Transverse colon (tissue), 4 donors: ENCODE measurements at places on chromosomes 1 and 21.

GRCh38 chr1:79128722-79129121 is 122.2 kb upstream of the ADGRL4 start:
- DNase-seq = no peak

DNA sequence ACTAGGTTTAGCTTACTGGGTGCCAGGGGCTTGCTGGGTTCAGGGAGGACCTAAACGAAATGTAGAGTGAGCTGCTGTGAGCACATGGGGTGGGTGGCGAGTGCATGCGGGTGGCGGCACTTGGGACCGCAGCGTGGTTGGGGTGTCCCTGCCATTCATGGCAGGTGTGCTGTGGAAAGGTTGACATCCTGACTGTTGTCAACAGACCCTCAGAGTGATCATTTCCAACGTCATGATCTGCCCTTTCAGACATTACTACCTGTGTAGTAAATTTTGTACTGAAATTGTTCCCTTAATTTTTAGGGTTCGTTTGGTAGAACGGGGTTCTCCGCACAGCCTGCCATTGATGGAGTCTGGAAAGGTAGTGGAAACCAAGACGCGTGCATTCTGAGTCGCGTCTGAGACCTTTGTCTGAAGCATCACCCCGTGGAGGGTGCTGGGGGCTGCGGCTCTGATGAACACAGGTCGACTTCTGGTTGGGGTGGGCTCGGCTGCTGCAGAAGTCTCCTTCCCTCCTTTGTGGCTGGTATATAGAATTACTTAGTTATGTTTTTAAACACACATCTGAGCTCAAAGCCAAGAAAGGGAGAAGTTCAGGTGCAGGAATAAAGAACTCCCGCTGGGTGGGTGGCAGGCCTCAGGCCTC is 43.3 kb downstream of the S100B start:
- DNase-seq = no peak

- no peak for DNase-seq
These were observed 30.3 kb downstream of the SELL start for GRCh38 chr1:169681140-169681539.

GRCh38 chr1:39892601-39893595 is 8.8 kb downstream of the MYCL start:
- no peak for DNase-seq

GRCh38 chr1:33918368-33918767 is 54.5 kb downstream of the HMGB4 start:
- DNase-seq = no peak

GRCh38 chr1:62317021-62317768 is 2.0 kb downstream of the KANK4 start:
- DNase-seq = no peak

DNA sequence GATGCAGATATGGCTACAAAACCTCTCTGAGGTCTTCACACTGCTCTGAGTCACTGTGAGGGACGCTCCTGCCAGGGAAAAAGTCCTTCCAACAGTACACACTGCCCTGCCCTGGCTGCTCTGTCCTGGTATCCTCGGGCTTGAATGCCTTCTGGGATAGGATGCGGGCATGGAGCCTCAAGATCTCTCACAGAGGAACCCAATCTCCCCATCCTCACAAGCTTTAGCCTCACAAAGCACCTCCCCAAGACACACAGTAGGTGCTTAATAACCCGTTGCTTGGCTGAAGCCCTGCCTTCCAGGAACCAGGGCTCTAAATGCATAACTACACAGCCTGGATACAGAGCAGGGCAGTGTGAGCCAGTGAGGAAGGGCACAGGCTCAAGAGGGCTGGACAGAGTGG is 9.2 kb downstream of the RAP1GAP start:
- DNase-seq = no peak

DNA sequence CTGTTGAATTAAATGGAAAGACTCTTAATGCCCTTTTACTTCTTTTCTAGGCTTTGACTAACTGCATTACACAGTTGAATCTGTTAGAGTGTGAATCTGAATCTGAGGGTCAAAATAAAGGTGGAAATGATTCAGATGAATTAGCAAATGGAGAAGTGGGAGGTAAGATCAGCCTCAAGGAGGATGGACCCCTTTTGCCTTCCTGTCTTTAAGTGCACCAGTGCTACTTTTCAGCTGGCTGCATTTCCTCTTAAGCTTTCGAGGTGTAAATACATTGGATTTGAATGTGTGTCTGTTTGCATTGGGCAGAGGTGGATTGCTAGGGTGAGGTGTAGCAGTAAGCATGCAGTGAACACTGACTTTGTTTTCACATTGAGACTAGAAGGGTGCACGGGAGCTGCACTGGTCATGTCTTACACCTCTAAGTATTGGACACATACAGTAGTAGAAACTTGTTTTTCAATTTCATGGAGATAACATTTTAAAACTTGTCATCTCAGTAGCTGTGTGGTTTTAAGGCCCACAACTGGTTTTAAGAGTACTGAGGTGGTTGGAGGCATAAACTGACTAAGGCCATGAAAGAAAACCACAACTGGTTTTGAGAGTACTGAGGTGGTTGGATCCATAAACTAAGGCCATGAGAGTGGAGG is 35.4 kb downstream of the MIA3 start:
- peak; percentile 13 for DNase-seq

GRCh38 chr21:45990049-45990711 is 8.6 kb downstream of the COL6A1 start:
- no peak for DNase-seq

DNA sequence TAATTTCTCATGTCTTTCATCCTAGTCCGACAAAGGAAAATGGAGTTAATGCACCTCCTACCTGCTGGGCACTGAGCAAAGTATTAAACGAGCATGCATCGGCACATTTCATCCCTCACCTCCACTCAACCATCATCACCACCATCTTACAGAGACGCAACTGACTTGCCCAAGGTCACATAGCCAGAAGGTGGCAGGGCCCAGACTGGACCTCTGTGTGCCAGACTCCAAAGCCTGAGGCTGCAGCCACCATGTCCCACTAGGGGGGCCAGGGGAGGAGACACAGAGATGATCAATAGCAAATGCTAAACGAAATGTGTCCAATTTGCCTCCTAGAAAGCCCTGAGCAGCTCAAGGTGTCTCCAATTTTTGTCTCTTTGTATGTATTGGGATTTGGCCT is 163.7 kb upstream of the EDN2 start:
- no peak for DNase-seq

- no peak for DNase-seq
These were observed 43.0 kb downstream of the ATP6V1G3 start for GRCh38 chr1:198497326-198498102.

DNA sequence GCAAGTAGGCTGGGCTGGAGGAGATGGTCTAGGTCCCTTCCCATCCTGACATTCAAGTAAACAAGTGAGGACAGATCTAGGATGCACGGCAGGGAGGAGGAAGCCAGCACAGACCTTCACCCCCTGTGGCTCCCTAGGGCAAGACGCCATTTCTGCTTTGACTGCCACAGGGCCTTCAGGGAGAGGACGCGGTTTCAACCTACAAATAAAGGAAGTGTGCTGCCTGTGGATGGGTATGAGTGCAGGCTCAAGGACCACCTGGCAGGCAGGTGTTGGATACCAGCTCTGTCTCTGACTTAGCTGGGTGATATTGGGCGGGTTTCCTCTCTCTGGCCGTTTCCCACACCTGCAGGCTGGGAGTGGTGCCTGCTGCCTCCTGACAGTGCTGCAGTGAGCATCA is 16.2 kb downstream of the SLC2A1 start:
- DNase-seq = no peak

DNA sequence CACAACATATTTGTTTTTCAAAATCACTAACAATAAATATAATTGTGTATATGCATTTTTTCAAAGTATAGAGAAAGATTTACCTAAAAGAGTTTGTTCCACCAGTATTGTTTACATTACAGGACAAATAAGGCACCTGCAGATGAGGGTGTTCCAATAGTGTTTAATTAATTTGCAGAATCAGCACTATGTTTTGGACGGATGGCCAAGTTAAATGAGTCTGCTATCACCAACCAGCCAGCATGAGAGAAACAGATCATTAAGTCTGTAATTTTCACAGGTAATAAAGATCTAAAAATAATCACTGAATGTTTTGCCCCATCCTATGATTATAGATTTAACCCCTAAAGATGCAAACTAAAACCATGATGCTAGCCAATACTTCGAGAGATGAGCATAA is 2247.0 kb downstream of the NCAM2 start:
- no peak for DNase-seq

GRCh38 chr1:246482805-246483568 is 24.1 kb downstream of the SMYD3 start:
- DNase-seq = no peak

GRCh38 chr1:10901091-10901890 is 104.8 kb upstream of the CASZ1 start:
- DNase-seq = peak; percentile 49

- peak; percentile 13 for DNase-seq
These were observed 42.1 kb upstream of the NBPF3 start for GRCh38 chr1:21397813-21398188.

GRCh38 chr1:110945626-110946025 is 18.1 kb downstream of the LRIF1 start:
- no peak for DNase-seq

DNA sequence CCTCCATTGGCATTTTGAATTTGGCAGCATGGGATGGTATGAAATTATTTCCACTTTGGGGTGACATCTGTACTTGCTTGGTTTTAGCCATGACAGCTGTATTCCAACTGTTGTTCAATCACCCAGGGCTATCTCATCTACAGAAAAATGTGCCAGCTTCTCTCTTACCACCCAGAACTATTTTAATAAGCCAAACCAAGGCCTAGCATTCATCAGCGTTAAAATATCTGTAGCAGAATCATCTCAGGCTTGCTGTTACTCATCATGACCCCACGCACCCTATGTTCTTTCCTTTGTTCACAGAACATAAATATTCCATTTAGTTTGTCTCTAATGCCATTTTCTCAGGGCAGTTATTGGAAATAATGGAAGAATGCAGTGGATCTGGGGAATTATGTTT is 49.8 kb downstream of the GIPC2 start:
- DNase-seq = no peak
